ENCODE measurements at places on chromosomes 5 and 9. TPM values are rescaled to one million over a fixed set of nuclear protein-coding genes. Genes with fewer than 3 reads are reported as not detected.

Gene CKMT2
- total RNA-seq: 0.29 TPM

Gene DPYSL3
- total RNA-seq: 147 TPM

Gene CEL
- not detected for total RNA-seq

Gene RABEPK
- total RNA-seq: 38.4 TPM

Gene PDGFRB
- 114 TPM for total RNA-seq

Gene SPATA31A3
- total RNA-seq: not detected

Gene NR5A1
- total RNA-seq: not detected

Gene WDR38
- not detected for total RNA-seq

Gene NTNG2
- 1.1 TPM for total RNA-seq

Gene PAEP
- total RNA-seq: not detected

Gene ADRB2
- total RNA-seq: 2.3 TPM

Gene LSM11
- total RNA-seq: 2.0 TPM
